ENCODE measurements at places on chromosomes 5 and 9.

DNA sequence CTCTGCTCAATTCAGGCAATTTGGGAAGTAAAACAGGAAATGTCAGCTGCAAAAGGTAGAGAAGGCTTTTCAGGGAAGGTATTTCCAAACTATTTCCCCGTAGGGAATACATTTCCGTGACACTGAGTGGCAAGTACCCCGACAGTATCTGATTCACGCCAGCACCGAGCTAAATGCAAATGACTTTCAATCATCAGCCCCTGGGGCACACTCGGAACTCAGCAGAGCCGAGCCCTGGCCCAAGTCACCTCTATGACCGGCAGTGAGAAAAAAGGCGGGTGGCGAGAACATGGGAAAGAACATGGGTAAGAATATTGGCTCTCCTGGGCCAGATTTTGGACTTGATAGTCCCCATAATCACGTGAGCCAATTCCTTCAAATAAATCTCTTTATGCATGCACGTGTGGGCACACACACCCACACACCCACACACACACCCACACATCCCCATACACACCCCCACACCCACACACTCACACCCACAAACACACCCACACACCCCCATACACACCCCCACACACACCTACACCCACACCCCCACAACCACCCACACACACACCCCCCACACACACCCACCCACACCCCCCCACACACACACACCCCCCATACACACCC is 43.0 kb downstream of the COL23A1 start:
- H3K36me3 ChIP-seq: no peaks in the 10 kb centered on the region
- H3K27ac ChIP-seq: no peak overlapping the region
- H3K27me3 ChIP-seq: no peaks in the 10 kb centered on the region
- no peaks in the 10 kb centered on the region for H3K4me1 ChIP-seq
- no peak overlapping the region for H3K4me3 ChIP-seq

DNA sequence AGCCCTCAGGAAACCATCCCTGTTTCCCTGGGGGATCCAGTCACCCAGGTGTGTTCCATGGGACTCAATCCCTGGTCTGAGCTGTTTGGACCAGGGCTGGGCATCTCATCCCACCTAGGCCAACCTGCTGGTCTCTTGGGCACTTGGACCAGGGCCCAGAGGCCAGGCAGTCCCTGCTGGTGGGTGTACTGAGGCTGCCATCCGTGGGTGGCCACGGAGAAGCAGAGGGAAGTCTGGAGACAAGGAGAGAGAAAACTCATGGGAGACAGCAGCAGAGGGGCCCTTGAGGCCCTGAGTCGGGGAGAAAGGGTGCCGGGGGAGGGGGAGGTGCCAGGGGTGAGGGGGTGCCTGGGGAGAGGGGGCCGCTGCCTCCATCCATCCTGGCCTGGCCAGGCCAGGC is 247.8 kb downstream of the PBX3 start:
- H3K4me1 ChIP-seq: no peaks in the 10 kb centered on the region
- H3K27ac ChIP-seq: no peak overlapping the region
- no peaks in the 10 kb centered on the region for H3K36me3 ChIP-seq
- no peak for DNase-seq
- no peak overlapping the region for H3K4me3 ChIP-seq

- H3K27ac ChIP-seq: no peak overlapping the region
- H3K4me1 ChIP-seq: no peaks in the 10 kb centered on the region
- no peaks in the 10 kb centered on the region for H3K27me3 ChIP-seq
Measured at GRCh38 chr5:95424016-95424415, 32.9 kb downstream of the FAM81B start.

GRCh38 chr5:153626836-153627235 is 136.4 kb downstream of the GRIA1 start:
- no peaks in the 10 kb centered on the region for H3K36me3 ChIP-seq
- no peak for DNase-seq
- no peak overlapping the region for H3K4me3 ChIP-seq
- no peaks in the 10 kb centered on the region for H3K4me1 ChIP-seq
- no peak overlapping the region for H3K27ac ChIP-seq

DNA sequence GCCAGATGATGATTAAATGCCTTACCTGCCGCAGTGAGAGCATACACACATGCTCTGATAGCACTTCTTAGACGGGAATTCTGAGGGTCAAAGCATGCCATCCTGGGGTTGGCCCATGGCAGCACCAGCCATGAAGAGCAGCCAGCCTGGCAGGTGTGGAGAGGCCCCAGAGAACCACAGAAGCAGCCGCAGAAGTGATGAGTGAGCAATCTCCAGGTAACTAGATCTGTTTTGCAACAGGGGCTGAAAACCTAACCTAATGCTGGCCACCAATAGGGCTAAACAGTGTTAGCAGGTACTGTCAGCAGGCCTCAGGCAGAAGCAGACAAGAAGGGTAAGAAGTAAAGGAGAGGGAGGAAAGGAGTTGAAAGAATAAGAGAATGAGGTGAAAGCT is 33.5 kb upstream of the HOMER1 start:
- no peaks in the 10 kb centered on the region for H3K36me3 ChIP-seq
- no peaks in the 10 kb centered on the region for H3K4me1 ChIP-seq
- H3K27me3 ChIP-seq: no peaks in the 10 kb centered on the region
- no peak overlapping the region for H3K27ac ChIP-seq

DNA sequence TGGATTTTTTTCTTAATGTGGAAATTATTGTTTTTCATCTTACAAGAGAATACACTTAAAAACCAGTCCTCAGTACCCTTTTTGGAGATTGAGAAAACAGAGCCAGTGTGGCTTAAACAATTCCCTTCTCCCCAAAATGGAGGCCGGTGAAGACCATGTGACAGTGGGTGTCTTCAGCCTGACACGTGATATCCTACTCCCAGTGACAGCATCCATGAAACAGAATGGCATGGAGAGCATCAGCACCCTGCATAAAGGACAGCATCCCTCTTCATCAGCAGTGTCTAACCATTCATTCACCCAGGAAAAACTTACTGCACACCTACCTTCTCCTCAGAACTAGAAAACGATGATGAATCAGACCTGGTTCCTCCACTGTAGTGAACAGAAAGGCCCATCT is 103.4 kb upstream of the RAI14 start:
- DNase-seq: no peak
- no peak overlapping the region for H3K27ac ChIP-seq
- no peak overlapping the region for H3K4me3 ChIP-seq
- H3K36me3 ChIP-seq: no peaks in the 10 kb centered on the region
- H3K27me3 ChIP-seq: no peaks in the 10 kb centered on the region

GRCh38 chr9:23322392-23322791 is 503.6 kb downstream of the ELAVL2 start:
- no peaks in the 10 kb centered on the region for H3K36me3 ChIP-seq
- H3K4me1 ChIP-seq: no peaks in the 10 kb centered on the region
- DNase-seq: no peak
- no peak overlapping the region for H3K4me3 ChIP-seq
- no peak overlapping the region for H3K27ac ChIP-seq

- H3K4me3 ChIP-seq: no peak overlapping the region
- H3K27ac ChIP-seq: no peak overlapping the region
- no peaks in the 10 kb centered on the region for H3K4me1 ChIP-seq
- no peaks in the 10 kb centered on the region for H3K27me3 ChIP-seq
- H3K36me3 ChIP-seq: peaks cover 59% of the 10 kb centered on the region
Measured at GRCh38 chr9:97604901-97605645, 28.1 kb downstream of the TSTD2 start.

GRCh38 chr5:73867345-73868335 is 241.6 kb downstream of the ARHGEF28 start:
- no peaks in the 10 kb centered on the region for H3K36me3 ChIP-seq
- no peak overlapping the region for H3K4me3 ChIP-seq
- DNase-seq: no peak
- no peaks in the 10 kb centered on the region for H3K27me3 ChIP-seq

Measured in effector memory CD4-positive, alpha-beta T cell (primary cell).